SK-MEL-5 (cell line): ENCODE measurements at places on chromosomes 2 and 18.

DNA sequence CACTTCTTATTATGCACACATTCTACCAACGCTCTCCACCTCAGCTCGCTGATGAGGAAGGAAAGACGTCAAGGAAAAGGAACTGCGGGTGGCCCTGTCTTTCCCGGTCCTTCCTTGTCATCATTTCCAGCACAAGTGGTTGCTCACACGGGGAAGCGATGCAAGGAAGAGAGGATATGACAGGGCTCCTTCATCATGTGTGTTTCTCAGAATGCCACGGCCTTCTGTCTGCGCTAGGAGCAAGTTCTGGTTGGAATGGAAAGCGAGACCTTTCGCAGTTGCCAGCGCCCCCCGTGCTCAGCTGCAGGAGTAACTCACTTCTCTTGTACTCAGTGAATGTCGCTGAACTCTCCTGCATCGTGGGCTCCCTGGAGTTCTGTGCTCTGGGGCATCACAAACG, 191.8 kb upstream of the GLI2 start:
- DNase-seq = no peak

DNA sequence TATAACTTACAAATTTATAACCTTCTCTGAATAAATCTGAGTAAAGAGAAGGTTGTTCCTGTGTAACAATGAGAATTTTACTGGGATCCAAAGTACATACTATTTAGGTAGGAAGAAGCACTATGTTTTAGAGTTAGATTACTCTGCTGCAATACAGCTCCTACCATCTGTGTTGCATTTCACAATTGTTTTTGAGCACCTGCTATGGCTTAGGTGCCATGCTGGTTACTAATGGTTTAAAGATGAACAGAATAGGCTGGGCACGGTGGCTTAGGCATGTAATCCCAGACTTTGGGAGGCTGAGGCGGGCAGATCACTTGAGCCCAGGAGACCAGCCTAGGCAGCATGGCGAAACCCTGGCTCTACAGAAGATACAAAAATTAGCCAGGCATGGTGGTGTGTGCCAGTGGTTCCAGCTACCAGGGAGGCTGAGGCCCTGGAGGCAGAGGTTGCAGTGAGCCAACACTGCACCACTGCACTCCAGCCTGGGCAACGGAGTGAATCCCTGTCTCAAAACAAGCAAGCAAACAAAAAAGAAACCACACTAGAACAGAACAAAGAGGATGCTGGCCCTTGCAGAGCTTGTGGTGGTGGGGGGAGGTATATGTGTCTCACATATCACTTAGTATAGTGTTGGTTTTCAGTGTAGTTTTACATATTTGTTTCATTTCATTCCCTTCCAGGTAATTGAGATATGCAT, 56.7 kb downstream of the SPTBN1 start:
- no peak for DNase-seq

DNA sequence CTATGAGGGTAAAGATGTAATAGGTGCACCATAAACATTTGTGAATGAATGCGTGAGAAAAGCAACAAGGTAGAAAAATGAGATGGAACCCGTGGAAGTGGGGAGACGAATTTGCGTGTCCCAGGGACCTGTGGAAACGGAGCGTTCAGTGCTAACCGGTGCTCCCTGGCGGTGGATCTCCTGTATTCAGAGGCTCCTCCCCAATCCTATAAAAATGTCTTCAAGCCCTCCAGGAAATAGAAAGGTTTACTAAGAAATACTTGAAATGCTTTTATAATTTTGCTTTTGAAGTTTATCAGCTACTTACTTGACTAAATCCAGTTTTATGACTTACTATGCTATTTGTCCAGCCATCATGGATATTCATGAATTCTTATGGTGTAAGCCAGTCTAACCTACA, 62.8 kb upstream of the RBM44 start:
- no peak for DNase-seq

DNA sequence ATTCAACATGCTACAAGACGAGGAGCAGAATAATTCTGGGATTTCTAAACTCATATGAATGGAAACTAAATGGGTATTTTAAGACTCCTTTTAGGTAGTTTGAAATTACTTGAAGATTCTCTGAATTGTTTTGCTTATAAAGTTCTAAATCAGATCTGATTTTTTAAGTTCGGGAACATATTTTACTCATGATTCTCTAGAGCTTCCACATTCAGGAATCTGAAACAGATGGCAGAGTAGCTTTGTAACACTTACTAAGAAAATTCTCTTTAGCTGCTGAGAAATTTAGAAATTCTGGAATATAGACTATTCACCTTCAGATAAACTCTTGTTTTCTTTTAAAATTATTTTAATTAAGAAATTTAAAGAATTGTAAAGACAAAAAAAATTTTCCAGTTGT, 13.7 kb downstream of the RBBP8 start:
- DNase-seq = no peak

- DNase-seq = peak; percentile 23
Observed at GRCh38 chr2:95023222-95023597, 2.3 kb upstream of the MAL start.

GRCh38 chr18:9133225-9133624, 3.4 kb upstream of the ANKRD12 start:
- DNase-seq = no peak

GRCh38 chr2:46804794-46805193, 110.8 kb downstream of the MCFD2 start:
- no peak for DNase-seq

DNA sequence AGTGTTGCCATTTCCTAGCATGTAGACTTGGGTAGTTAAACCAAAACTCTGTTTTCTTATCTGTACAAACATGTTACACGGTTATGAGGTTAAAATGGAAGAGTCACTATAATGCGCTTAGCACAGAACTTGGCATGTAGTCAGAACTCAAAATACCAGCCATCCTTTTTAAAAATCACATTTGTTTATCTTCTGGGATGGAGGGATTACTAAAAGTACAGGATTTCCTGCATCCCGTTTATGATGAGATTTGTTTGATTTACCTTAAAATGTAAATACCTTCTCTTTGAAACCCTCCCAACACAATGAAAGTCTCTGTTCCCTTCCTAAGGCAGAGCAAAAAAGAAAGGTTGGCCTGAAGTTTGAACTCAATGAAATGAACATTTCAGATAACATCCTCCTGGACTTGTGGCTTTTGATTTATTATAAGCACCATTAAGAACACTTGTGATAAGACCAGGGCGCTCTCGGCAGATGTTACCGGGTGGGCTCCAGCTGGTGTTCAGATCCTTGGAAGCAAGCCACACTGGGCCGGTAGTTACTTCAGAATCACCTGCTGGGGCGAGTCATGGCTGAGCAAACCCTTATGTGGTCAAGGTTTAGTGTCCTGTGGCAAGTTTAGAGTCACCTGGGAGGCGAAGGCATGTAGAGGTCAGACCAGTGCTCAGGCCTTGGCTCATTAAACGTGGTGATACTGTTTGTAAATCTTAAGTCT, 105.7 kb downstream of the MGAT5 start:
- no peak for DNase-seq

GRCh38 chr2:144912206-144912605, 392.3 kb upstream of the ZEB2 start:
- no peak for DNase-seq

DNA sequence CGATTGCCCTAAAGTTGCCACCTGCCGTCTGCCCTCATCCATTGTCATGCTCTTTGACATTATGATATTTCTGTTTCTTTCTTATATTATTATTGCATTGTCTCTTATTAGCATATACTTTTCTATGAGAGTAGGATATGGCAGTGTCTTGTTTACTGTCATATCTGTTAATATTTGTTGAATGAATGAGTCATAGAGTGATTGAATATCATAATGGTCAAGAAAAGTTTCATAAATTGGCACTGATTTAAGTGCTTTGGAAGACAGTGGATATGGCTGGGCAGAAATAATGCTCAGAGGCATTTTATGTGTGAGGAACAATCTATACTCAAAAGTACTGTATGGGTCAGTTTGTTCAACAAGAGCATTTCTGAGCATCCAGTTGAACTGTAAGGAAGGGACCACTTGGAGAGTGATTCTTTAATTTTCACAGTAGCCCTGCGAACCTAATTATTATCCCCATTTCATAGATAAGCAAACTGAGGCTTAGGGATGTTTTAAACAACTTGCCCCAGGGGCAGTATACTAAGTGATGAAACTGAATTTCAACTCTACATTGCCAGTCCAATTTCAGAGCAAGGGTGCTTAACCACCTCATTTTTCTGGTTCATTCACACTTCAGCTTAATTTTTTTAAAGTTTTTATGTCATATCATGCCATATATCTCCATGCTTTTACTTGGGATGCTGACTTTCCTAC, 175.5 kb upstream of the FOSL2 start:
- DNase-seq = no peak

GRCh38 chr2:197092431-197092830, 165.9 kb upstream of the PGAP1 start:
- no peak for DNase-seq

DNA sequence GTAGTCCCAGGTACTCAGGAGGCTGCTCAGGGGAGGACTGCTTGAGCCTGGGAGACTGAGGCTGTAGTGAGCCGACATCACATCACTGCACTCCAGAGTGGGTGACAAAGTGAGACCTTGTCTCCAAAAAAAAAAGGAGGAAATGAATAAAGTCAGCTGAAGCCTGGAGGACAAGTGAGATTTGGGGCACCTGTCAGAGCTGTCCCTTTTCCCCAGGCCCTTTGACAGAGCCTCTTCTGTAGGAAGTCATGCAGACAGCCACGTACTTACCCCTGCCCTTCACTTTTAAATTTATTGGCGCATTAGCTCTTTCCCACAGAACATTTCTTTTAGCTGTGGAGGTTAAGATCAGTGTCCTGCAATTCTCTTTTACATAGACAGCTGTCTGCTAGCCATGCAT, 151.0 kb upstream of the DNMT3A start:
- no peak for DNase-seq

- no peak for DNase-seq
Observed at GRCh38 chr2:163934131-163934530, 198.3 kb upstream of the FIGN start.

DNA sequence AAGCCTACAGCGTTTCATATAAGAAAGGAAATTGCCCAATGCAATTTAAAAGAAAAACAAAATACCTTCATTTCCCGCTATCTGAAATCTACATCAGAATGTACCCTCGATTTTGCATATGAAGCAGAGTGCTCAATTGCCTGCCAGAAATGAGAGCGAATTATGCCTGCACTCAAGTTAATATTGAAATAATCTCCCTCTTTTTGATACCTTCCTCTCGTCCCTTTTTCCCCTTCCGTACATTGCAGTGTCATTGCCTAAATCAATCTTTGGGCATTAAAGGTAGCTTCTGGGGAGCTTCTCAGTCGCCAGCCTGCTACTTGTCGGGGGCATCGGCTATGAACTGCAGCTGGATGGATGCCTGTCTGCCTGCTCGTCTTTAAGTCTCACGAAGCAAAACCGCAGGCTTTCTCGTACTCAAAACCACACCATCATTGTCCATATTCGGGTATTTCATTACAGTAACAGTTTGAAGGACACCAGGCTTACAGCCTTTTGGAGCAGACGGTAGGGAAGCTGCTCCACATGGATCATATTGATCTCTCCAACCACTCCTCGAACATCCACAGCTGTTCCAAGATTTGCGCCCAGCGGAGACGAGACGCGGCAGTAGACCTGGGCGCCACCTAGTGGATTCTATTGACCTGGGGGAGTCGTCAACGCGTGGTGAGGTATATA, 64.0 kb upstream of the HNRNPA3 start:
- DNase-seq = peak; percentile 86

- no peak for DNase-seq
Observed at GRCh38 chr18:62081761-62082294, 105.0 kb downstream of the PIGN start.

GRCh38 chr2:96485350-96485749, 19.8 kb downstream of the NEURL3 start:
- DNase-seq = no peak

GRCh38 chr2:101558740-101559525, 84.0 kb upstream of the RFX8 start:
- DNase-seq = no peak

DNA sequence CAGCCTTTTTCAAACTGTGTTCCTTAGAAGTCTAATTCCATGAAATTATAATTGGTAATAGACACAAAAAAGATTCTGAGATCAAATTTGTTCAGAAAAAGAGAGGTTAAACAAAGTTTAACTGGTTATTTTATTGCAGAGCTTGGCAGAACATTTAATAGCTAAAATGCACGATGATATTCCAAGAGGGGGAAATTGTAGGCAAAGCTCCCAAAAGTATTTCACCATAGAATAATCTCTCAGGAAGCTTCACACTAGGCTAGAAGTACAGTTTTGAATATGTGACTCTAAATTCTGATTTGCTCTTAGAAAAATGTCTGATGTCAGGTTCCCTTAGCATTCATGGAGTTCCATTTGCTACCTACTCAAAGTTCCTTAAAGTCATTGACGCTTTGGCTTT, 292.4 kb upstream of the SETBP1 start:
- DNase-seq = no peak

GRCh38 chr2:202604699-202605098, 30.1 kb upstream of the FAM117B start:
- DNase-seq = no peak

GRCh38 chr18:78390952-78391348, 588.7 kb upstream of the SALL3 start:
- DNase-seq = no peak

GRCh38 chr2:187451510-187451909, 3.5 kb upstream of the CALCRL start:
- no peak for DNase-seq

DNA sequence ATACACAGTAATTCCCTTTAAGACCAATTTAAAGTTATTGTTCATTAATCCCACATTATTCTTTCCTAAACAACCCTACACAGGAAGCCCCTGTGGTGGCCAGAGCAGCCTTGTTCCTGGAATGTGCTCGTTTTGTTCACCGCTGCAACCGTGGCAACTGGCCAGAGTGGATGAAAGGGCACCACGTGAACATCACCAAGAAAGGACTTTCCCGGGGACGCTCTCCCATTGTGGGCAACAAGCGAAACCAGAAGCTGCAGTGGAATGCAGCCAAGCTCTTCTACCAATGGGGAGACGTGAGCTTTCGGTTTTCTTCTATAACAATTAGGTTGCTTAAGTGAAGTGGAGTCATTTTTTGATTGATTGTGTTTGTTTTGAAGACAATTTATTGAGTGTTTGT, 101.0 kb downstream of the UNC80 start:
- DNase-seq = peak; percentile 92

GRCh38 chr18:54358495-54359040, 862 bp downstream of the C18orf54 start:
- DNase-seq = peak; percentile 5

GRCh38 chr2:15738943-15739342, 147.3 kb downstream of the DDX1 start:
- DNase-seq = no peak

DNA sequence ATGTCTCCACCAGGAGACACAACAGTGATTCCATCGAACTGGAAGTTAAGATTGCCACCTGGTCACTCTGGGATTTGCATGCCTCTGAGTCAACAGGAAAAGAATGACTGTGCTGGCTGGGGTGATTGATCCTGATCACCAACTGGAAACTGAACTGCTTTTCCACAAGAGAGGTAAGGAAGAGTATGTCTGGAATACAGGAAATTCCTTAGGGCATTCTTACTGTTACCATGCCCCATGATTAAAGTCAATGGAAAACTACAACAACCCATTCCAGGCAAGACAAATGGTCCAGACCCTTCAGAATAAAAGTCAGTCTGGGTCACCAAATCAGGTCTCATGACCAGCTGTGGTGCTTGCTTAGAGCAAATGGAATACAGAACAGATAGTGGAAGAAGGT, 12.0 kb upstream of the DDX1 start:
- DNase-seq = no peak

GRCh38 chr2:30611583-30611982, 164.5 kb downstream of the LCLAT1 start:
- DNase-seq = no peak

GRCh38 chr2:48120759-48121242, 214.5 kb upstream of the FBXO11 start:
- no peak for DNase-seq

GRCh38 chr2:84799772-84800171, 81.1 kb downstream of the TRABD2A start:
- no peak for DNase-seq
